Posterior cingulate gyrus (tissue), 11 donors: ENCODE measurements at places on chromosomes 5 and 9.

DNA sequence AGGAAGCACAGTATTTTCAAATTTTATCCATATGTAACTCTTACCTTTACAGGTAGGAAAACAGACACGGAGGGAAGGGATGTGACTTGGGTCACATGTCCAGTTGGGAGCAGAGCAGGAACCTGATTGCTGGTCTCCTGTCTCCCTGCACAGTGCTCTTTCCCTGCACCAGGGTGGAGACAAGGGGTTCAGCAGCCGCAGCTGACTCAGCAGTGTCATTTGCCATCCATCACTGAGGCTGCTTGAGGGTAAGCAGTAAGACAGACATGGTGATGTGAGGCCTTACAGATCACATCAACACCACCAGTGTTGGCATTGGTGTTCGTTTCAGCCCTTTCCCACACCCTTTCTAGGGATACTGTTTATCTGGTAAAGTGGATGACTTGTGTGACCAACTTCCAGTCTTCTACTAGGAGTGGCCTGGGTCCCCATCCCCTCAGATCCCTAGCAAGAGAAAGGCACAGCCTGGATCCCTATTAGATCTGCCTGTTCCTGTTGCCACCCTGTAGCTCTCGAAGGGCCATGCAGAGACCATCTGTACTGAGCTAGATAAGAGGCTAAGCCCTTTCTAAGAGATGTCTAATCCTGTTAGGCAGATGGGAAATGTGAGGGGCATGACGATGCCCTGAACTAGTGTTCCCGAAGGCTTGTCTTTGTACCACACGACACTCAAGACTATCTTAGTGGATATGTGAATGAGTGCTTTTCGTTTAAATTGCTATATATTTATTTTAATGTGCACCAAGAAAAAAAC is 29.1 kb downstream of the FRMPD1 start:
- no peak for DNase-seq

- DNase-seq = no peak
Observed at GRCh38 chr5:95631991-95632675, 12.2 kb downstream of the GPR150 start.

- no peak for DNase-seq
Observed at GRCh38 chr9:132514011-132514744, 68.2 kb upstream of the BARHL1 start.

DNA sequence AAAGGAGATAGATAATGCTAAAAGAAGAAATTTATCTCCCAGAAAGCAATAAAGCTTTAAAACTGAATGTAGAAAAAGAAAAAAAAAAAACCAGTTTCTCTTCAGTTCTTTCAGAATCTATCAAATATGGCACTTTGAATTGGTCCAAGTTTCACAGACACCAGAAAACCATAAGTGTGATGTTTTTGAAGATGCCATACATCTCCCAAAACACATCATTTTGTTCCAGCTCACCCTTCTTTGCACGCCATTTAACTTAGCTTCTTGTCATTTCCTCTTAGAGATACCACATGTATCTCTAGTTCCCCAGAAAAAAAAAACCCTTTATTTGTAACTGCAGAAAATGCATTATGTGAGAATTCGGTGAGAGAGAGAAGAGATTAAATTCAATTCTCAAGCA is 46.1 kb upstream of the MAMDC2 start:
- DNase-seq = no peak

DNA sequence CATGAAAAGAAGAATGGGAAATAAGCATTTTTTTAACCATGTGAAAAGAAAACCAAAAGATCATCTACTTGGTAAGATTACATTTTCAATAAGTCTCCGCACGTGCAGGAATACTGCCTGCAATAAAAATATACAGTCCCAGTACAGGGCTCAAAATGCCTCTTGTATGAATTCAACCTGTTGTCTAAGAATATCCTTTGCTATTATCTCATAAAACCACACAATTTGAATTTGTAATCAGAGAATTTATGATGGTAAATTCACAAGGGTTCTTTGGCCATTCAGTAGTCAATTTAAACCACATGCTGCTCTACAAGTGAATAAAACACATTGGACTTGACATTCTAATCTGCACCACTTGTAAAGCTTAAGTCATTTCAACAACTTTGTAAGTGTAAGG is 46.6 kb downstream of the ST8SIA4 start:
- no peak for DNase-seq

DNA sequence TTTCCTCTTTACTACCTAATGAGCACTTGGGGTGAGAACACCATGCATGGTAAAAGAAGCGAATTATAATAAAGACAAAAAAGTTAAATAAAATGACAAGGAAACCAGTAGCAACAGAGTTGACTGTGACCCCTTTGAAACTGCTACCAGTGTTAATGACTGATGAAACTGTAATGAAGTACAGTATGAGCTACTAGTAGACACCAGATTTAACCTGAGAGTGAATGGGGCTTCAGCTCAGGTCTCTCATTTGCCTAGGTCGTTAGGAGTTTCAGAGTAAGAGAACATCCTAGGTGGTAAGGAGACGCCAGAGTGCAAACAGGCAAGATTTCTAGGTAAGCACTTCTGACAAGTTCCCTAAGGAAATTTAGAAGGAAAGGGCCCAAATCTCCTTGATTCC is 346.4 kb downstream of the BNC2 start:
- no peak for DNase-seq

- DNase-seq = no peak
Observed at GRCh38 chr9:3977614-3978112, 322.2 kb downstream of the GLIS3 start.

- no peak for DNase-seq
Observed at GRCh38 chr5:137731176-137731575, 4.7 kb downstream of the KLHL3 start.

DNA sequence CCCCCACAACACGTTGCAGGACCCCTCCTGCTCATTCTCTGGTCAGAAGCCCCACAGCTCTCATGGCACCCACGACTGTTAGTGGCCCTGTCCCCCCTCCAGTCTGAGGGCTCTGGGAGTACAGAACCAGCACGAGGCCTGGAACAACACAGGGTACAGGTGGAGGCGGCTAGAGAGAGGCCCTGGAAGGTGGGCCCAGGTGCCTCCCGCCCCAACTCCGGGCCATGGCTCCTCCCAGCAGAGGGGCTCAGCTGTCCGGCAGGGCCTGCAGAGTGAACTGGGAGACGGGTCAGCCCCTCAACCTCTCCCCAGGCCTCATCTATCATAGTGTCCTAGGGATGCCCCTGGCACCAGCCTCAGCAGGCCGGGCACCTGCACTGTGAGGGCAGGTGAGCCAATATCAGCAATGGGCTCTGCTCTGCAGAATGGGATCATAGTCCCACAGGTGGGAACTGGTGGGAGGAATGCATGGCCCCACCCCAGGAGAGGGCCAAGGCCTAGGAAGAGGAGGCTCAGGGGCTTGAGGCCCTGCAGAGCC is 58.6 kb downstream of the BARX1 start:
- DNase-seq = no peak

DNA sequence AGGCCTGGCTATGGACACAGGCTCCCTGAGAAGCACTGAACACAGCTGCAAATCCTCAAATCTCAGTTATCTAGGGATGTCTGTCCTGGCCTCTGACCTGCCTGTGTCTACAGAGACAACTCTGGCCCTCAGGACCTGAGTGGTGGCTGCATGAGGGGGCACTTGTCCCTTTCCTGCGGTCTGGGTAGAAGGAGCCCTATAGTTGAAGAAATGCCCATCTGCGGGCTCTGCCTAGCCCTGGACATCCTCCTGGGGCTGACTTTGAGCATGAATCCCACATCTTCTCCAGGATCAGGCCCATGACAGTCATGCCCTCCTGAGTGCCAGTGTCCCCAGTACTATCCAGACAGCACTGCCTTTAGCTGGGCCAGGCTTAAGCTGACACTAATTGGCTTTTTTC is 10.0 kb downstream of the DNAJB5 start:
- DNase-seq = no peak

DNA sequence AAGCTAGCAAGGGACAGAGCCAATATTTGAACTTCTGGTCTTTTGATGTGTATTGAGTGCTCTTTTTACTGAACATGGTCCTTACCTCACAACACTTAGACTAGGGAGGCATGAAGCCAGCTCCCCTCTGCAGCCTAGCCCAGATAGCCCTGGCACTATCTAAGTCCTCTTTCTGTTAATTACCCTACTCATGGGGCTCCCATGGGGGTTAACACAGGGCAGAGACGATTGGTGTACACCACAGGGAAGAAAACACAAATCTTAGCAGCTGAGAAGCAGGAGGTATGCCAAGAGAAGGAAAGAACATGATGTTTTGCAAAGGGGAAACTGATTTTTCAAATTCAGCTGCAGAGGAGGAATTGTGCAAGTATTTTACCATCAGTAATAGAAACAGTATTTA is 383.8 kb downstream of the TMEM232 start:
- no peak for DNase-seq

GRCh38 chr5:65120371-65120967 is 351.7 kb downstream of the CWC27 start:
- DNase-seq = no peak

DNA sequence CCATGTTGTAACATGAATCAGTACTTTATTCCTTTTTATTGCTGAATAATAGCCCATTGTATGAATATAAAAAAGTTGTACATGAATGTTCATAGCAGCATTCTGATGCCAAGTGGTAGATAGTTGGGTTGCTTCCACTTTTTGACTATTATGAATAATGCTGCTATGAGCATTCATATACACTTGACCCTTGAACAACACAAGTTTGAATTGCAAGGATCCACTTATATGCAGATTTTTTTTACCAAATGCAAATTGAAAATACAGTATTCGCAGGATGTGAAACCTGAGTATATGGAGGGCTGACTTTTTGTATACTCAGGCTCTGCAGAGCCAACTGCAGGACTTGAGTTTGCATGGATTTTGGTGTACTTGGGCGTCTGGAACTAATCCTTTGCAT is 14.7 kb upstream of the SIL1 start:
- DNase-seq = no peak

- no peak for DNase-seq
Observed at GRCh38 chr9:16500386-16500785, 370.1 kb downstream of the BNC2 start.

DNA sequence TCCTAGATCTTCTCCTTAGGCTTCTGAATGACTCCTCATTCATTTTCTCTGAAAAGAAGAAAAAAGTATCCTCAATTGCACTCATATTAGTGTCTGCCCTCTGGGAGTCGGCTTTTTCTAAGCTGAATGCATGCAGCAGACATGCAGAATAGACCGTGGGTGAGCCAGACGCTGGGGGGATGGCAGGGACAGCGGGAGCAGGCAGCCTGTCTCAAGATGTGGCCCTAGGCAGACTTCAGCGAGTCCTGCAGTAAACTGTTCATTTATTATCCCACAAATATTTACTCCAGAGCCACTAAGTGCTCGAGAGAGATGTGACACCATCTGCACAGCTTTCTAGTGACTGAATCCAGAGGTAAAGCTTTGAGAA is 164.9 kb upstream of the RAI14 start:
- no peak for DNase-seq

DNA sequence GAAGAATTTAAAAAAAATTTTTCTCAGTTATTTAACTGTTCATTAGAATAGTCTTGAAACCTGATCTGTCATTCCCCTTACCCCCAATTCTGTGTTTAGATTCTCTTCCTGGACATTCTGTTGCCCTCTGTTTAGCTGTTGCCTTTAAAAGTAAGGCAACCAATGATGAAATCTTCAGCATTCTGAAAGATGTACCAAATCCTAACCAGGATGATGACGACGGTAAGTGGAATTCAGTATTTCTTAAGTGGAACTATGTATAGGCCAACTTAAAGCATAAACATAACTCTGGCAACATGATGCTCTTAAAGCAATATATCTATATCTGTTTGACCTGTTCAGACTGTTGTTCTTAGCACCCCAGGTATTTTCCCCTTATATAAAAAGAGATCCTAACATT is 27.2 kb downstream of the NCBP1 start:
- no peak for DNase-seq

- no peak for DNase-seq
Observed at GRCh38 chr5:179268399-179268952, 76.8 kb downstream of the ADAMTS2 start.

GRCh38 chr9:89168901-89169813 is 9.5 kb downstream of the SHC3 start:
- DNase-seq = no peak

GRCh38 chr9:129474740-129475404 is 146.0 kb downstream of the C9orf50 start:
- no peak for DNase-seq

DNA sequence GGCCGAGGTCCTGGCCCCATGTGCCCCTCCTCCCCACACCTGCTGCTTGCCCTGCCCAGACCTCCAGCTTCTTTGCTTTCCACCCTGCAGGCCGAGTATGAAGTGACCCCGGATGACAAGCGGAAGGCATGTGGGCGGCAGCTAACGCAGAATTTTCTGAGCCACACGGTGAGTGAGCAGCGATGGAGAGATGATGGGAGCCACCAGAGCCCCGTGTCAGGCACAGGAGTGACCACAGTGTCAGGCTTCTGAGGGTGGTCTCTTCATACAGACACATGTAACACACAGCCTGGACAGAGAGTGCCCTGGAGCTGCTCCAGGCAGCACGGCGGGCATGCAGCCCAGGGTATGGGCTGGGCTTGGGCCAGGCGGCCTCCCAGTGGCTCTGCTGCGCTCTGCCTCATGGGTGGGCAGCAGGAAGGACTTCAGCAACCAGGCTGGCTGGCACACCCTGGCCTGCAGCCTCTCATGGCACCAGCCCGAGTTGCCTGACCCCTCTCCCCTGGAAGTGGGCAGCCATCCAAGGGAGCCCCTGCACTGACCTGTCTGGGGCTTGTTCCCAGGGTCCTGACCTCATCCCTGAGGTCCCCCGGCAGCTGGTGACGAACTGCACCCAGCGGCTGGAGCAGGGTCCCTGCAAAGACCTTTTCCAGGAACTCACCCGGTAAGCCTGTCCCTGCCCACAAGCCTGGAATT is 5.8 kb downstream of the GRK6 start:
- no peak for DNase-seq

DNA sequence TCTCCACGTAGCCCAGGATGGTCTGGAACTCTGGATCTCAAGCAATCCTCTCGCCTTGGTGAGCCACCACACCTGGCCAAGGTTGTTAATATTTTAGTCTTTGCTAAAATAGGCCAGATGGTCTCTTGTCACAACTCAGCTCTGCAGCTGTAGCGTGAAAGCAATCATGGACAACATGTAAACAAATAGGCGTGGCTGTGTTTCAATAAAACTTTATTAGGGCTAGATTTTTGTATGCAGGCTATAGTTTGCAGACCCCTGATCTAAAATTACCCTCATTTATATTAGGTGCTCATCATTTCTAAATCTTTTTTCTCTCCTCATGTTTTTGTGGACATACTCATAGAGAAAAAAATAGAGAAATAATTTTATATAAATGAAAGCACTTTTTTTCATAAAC is 72.1 kb upstream of the SLC28A3 start:
- DNase-seq = no peak

DNA sequence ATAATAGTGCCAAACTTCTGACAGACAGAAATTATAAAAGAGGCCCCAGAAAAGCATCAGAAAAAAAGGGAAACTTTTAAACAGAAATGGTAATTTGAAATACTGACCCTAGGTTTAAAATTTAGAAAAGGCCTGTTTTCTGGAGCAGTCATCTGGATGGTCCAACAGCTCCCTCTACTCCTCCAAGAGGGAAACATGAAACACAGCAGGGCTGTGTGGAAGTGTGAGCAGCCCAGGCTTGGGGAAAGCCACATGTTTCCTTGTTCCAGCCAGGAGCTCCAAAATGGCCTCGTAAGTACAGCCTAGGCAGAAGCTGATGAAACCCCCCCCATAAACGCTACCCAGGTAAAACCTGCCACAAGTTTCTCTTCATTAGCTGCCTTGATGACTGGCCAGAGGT is 499.3 kb upstream of the ADAMTS16 start:
- no peak for DNase-seq
